NCI-H524 treated with DMSO at 0.1 percent for 48 hours (cell line): ENCODE measurements at places on chromosomes 1 and 21.

- no peak for DNase-seq
These were observed 260.6 kb downstream of the SMYD3 start for GRCh38 chr1:246246430-246246829.

- DNase-seq: no peak
These were observed 2.4 kb downstream of the SPSB1 start for GRCh38 chr1:9294910-9295636.

- DNase-seq: peak; percentile 94
These were observed at the start of gene LRIF1 for GRCh38 chr1:110963691-110964454. TSS of gene LRIF1 (minus strand) at chr1:110963922. CDS start at chr1:110963688, 234 bp downstream.

DNA sequence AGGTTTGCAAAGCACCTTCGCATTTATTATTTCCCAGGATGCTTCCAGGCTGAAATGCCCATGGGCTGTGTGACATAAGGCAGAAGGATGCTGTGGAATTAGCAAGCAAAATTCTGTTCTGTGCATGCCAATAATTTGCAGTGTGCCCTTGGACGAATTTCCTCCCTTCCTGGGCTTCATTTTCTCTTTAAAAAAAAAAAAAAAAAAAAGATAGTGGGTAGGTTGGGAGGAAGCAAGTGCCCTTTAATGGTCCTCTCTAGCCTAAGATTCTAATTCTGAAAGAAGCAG is 2.5 kb upstream of the ID3 start:
- no peak for DNase-seq

- DNase-seq: no peak
These were observed 11.7 kb upstream of the EPS8L3 start for GRCh38 chr1:109775398-109775797.

GRCh38 chr21:27132266-27132665 is 165.4 kb upstream of the ADAMTS5 start:
- DNase-seq: no peak

GRCh38 chr1:63087966-63088365 is 234.4 kb upstream of the FOXD3 start:
- DNase-seq: no peak

DNA sequence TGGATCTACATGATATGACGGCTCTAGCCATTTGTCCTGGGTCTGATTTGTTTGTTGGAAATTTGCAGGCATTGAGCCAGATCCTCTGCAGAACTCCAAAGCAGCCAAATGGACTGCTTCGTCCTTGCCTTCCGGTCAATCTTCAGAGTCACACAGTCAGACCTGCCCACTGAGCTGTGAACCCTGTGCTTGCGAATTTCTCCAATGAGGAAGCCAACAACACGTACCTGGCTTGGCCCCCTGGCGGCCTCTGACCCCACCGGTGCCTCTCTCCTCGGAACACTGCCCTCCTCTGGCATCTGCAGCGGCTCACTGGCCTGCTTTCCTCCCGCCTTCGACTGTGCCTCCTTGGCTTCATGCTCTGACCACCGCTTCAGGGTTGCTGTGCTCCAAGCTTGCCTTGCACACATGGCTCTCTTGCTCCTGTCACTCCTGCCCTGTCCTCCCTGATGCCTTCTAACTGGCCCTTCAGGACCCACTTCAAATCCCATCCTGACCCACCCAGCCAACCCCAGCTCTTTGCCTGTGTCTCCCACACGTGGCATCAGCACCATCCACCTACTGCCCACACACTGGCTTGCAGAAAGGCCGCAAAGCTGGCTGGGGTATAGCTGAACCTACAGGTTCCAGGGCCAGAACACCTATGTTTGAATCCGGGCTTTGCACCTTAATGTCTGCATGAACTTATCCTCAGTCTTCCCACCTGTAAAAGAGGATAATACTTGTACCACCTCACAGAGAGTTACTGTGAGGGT is 128.2 kb downstream of the KCNN3 start:
- no peak for DNase-seq

- DNase-seq: no peak
These were observed 21.0 kb upstream of the PARP1 start for GRCh38 chr1:226428791-226429461.

GRCh38 chr1:66925944-66926343 is 1.2 kb downstream of the MIER1 start:
- DNase-seq: no peak
